Adipocyte (in vitro differentiated cells): ENCODE measurements at places on chromosomes 13 and 19.
A peak's percentile ranks its signal among the peaks of the same experiment; 100 is the strongest.

DNA sequence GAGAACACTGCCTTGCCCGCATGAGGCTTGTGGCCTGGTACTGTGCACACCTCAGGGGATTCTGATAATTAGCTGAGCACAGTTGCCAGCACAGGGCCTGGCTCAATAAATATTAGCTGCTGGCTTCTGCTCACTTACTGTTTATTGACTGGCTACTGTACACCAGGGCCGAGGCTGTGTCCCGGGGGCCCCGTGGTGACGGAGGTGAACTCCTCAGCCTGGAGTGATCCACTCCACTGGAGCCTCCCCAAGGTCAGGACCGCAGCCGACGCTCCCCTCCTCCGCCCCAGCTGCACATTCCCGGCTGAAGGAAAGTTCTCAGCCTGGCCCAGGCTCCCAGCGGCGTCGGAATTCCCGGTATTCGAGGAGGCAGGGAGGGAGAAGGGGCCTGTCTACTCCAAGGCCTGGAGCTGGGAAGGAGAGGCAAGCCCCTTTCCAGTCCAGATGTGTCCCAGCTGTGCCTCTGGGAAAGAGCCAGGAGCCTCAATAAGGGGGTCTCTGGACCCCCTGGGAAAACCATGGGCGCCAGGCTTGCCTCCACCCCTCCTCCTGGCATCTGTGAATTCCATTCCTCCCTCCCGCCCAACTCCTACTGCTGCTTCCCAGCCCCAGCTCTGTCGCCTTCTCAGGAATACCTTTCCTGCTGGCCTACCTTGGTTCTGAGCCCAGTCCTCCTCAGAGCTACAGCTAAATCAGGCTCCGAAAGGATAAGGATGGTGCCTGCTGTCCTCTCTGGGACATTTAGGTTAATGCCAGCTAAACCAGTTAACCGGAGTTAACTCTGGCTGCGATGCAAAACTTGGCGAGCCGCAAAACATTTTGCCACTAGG is 7.3 kb downstream of the RPS16 start:
- peak; percentile 90 for DNase-seq

DNA sequence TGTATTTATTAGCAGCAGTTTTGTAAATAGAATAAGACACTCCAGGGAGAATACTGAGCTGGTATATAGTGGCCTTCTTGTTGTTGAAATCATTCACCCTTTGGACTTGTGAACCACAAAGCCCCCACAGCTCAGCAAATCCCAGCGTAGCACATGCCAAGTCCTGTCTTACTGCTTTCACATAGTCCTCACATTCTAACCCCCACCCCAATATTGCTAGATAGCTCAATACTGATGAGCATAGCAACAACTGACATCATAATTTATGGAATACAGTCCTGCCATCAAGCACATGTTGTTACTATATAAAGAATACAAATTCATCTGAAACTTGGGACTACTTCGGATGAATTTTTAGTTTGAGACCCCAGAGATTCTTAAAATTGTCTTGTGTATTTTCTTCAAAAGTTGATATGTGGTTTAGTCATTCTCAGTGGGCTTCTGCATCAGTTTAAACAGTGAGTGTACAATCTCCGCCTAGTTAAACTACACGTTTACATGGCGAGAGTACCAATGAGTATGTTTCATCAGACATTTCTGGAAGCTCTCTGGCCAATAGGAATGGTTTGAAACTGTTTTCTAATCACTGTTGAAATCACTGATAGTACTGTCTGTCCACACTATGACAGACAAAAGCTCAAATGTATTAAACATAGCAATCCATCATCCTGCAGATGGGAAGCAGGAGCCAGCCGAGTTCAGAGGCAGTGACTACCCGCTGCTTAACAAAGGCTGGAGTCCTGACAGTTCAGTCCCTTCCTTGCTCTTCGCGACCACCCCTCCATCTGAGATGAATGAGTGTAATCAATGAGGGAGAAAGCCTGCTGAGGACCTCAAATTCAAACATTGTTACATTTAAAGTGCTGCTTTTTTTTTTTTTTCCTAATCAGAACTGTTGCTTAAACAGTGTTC is 15.2 kb downstream of the DACH1 start:
- DNase-seq, result no peak

- DNase-seq, result no peak
Observed at GRCh38 chr13:45331692-45332035, 9.3 kb downstream of the TPT1 start.

DNA sequence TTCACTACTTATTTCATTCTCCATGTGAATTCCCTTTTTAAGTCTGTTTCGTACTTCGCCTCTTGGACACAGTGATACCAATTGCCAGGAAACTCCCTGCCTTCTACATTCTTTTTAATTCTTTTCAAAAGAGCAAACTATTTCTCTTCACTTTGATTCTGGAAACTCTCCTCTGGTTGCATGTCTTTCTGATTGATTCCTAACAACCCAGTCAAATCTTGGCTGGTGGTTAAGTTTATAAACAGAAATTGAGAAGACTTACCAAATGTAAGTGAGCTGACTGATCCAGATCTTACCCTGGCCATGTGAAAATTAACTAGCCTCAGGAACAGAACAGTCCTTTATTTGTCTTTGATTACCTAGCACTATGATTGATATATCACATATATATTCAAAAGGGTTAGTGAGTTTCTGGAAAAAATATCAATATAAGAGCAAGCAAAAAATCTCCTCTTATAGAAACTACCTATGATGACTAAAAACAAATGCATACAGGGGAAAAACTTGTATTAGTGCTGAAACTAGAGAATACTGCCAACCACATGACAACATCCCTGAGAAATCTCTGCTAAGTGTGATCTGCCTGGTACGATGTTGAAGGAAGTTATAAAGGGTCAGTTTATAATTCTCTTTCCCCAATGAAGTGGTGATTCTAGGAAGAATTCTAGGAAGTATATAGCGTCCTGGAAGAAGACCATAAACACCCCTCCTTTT is 152.6 kb upstream of the HTR2A start:
- no peak for DNase-seq

DNA sequence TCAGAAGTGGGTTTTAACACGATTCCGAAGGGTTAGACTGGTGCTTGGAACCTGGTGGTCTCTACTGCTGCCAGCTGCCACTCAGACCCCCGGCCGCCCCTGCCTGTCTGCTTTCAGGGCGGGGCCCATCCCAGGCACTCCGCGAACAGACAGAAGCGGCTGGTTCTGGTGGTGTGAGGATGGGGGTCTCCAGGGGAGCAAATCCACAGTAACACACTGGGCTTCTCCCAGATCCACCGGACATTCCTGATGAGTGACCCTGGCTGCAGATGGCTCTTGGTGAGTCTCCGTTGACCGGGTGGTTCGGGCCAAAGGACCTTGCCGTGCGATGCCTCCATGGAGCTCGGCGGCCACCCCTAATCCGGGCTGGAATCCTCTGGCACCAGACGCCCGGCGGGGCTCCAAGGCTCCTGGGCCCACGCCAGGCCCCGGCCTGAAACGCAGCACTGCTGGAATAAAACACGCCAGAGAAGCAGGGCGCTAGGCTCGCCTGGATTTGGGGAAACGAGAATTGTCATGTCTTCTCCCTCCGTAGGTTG is 2.1 kb upstream of the PTBP1 start:
- DNase-seq, result no peak

- DNase-seq, result peak; percentile 57
Observed at GRCh38 chr19:49851456-49852259, 699 bp downstream of the PTOV1 start.
